ENCODE measurements at places on chromosomes 3 and 15.

GRCh38 chr3:59644479-59645402 is 594.9 kb upstream of the CFAP20DC start:
- no peak for DNase-seq
- no peak overlapping the region for H3K27ac ChIP-seq
- peaks cover 12% of the 10 kb centered on the region for H3K36me3 ChIP-seq
- H3K4me3 ChIP-seq: no peak overlapping the region

GRCh38 chr15:100842756-100843730 is 36.6 kb upstream of the ALDH1A3 start:
- no peak overlapping the region for H3K27ac ChIP-seq
- H3K27me3 ChIP-seq: peaks cover 13% of the 10 kb centered on the region
- H3K36me3 ChIP-seq: no peaks in the 10 kb centered on the region
- no peak for DNase-seq
- no peak overlapping the region for H3K4me3 ChIP-seq
- no peaks in the 10 kb centered on the region for H3K4me1 ChIP-seq

GRCh38 chr3:171186817-171187500 is 160.4 kb upstream of the SLC2A2 start:
- peaks cover 9% of the 10 kb centered on the region for H3K4me1 ChIP-seq
- peaks cover 19% of the 10 kb centered on the region for H3K36me3 ChIP-seq
- no peak for DNase-seq
- no peak overlapping the region for H3K4me3 ChIP-seq

DNA sequence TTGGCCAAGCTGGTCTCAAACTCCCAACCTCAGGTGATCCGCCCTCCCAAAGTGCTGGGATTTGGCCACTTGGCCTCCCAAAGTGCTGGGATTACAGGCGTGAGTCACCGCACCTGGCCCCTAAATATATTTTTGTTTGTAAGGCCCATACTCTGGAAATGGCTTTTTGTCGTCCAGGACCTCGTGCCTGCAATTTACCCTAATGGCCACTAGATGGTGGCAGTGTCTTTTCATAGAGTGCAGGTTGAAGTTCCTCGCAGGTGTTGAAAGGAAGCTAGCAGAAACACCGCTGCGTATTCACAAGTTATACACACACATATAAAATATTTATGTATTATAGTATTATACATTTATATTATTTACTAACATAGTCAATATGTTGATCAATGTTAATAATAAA is 97.2 kb downstream of the LRTM1 start:
- no peak for DNase-seq
- H3K27me3 ChIP-seq: no peaks in the 10 kb centered on the region
- no peaks in the 10 kb centered on the region for H3K36me3 ChIP-seq
- H3K4me1 ChIP-seq: no peaks in the 10 kb centered on the region
- no peak overlapping the region for H3K27ac ChIP-seq

- no peak overlapping the region for H3K27ac ChIP-seq
- DNase-seq: no peak
- H3K36me3 ChIP-seq: no peaks in the 10 kb centered on the region
- no peak overlapping the region for H3K4me3 ChIP-seq
Observed at GRCh38 chr15:47300596-47300995, 416.7 kb upstream of the SEMA6D start.

DNA sequence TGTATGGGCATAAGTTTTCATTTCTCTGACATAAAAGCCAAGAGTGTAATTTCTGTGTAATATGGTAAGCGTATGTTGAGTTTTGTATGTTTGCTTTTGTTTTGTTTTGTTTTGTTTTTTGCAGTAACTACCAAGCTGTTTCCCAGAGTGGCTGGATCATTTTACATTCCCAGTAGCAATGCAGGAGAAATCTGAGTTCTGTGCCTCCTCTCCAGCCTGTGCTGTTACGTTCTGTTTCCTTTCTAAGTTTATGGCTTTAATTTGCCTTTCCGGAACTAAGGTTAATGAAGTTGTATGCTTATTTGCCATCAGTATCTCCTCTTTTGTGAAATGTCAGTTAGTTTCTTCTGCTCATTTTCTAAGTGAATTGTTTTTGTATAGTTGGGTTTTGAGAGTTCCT is 307.8 kb downstream of the GABRG3 start:
- H3K4me3 ChIP-seq: no peak overlapping the region
- no peaks in the 10 kb centered on the region for H3K27me3 ChIP-seq
- no peaks in the 10 kb centered on the region for H3K4me1 ChIP-seq

GRCh38 chr3:158221426-158221825 is 111.5 kb downstream of the RSRC1 start:
- H3K27me3 ChIP-seq: no peaks in the 10 kb centered on the region
- no peaks in the 10 kb centered on the region for H3K4me1 ChIP-seq
- H3K4me3 ChIP-seq: no peak overlapping the region
- DNase-seq: no peak
- H3K27ac ChIP-seq: no peak overlapping the region

- H3K4me3 ChIP-seq: peak overlapping the region; percentile 65
- H3K36me3 ChIP-seq: peaks cover 2% of the 10 kb centered on the region
- peak overlapping the region; percentile 63 for H3K27ac ChIP-seq
Observed at GRCh38 chr3:72255791-72256559, 471.0 kb upstream of the PROK2 start.

DNA sequence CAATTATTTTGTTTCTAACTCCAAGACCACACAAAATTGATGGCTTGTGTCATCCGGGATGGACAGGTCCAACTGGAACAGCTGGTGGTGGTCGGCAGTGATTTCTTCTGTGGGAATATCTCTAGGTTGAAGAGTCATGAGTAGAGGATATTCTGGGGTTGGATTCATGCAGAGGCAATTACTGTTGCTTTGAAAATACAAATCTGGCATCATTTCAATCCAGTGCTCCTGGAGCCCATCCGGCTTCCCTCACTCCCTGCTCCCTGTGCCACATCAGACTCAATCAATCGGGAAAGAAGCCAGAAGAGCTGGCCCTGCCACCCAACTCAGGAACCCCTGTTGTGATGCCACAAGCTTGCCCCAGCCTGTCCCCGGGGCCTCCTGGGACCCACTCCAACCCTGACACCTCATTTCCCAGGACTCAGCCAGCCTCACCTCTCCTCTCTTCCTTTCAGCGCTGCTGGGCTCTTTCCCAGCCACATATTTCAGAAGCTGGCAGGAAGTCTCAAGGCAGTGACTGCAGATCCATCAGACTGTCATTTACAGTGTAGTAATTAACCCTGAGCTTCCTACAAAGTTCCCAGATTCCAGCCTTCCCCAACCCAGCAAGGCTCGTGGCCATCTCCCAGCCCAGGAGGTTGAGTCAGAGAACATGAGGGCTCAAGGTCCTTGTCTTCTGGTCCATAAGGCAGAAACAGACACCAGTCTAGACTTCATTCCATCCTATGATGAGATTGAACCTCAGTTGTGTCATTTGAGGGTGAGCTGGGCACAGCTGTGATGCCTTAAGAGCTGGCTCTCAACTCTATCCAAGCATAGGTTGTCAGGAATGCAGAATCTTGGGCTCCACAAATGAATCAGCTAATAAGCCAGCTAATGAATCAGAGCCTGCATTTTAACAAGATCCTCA is 114.0 kb downstream of the FAM174B start:
- H3K36me3 ChIP-seq: peaks cover 5% of the 10 kb centered on the region
- DNase-seq: no peak
- H3K4me3 ChIP-seq: no peak overlapping the region
- H3K27ac ChIP-seq: no peak overlapping the region
- peaks cover 15% of the 10 kb centered on the region for H3K27me3 ChIP-seq
- no peaks in the 10 kb centered on the region for H3K4me1 ChIP-seq
